Germinal center (tissue), 1 donor: ENCODE measurements at places on chromosomes 5 and 9.

GRCh38 chr9:107390279-107390678, 99.3 kb downstream of the KLF4 start:
- DNase-seq: no peak

DNA sequence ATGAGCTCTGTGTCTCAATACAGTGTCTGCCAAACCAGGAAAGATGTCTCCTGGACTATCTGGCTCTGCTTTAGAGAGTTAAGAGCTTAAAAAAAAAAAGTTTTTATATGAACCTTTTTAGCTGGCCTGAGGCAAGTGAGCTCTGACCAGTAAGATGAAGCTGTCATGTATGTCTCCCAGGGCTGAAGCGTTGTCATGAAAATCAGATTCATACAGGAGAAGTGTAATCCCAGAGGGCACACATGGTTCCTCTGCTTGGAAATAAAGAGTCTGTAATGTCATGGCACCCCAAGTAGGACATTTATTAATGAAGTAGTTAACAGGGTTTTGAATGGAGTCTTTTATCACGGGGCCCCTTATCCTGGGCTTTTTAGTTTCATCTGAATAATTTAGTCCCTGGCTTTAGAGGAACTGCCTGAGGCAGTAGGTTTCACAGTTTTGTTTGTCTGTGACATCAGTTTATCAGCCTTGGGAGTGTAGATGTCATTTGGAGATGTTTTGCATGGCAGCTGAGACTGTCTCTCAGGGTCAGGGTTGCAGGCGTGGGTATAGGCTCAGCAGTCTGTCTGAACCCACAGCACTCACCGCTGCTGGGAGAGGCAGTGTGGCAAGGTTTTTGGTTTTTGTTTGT, 223.3 kb downstream of the DIRAS2 start:
- no peak for DNase-seq

DNA sequence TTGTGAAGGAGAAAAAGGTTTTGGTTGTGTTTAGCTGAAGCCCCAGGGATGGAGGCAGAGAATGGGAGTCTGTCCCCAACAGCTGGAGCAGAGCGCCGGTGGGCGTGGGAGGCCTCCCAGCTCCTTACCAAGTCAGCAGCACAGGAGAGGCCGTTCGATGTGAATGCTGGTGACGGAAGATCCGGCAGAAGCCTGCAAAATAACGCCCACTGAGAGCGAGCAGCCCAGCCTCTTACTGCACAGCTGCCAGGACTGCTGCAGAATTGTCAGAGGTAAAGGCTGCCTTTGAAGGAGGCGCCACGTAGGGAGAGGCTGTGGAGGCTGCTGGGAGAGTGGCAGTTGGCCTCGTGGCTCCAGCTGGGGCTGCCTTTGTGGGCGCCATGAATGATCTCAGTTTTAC, 26.2 kb downstream of the ANGPTL2 start:
- DNase-seq: no peak

- DNase-seq: no peak
Measured at GRCh38 chr5:171152382-171152781, 156.7 kb upstream of the TLX3 start.

- no peak for DNase-seq
Measured at GRCh38 chr9:125341566-125341965, 79.9 kb downstream of the GAPVD1 start.

- DNase-seq: no peak
Measured at GRCh38 chr5:159497221-159497620, 166.9 kb upstream of the IL12B start.

DNA sequence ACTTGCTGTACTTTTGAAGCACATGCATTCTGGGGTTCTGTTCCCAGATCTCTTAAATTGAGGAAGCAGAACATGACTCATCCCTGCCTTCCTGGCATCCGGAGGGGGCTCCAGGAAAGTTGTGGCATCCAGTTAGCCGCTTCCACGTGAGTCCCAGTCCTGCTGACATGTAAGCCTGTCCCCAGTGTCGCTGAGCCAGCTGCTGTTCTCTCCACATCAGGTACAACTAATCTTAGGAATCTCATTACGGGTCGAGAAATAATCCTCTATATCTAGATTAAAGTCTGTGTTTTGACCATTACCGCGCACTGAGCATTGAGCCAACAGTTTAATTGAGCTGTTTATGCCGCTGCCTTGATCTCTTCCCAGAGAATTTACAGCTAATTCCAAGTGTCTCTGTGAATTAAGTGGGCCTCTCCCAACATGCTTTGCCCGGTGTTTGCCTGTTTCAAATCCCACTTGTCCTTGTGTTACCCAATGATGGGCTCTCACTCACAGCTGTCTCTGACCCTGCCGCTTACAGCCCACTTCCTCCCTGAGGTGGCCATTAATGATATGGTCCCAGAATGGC, 10.5 kb upstream of the SHB start:
- no peak for DNase-seq

GRCh38 chr5:55923177-55923771, 71.5 kb downstream of the IL6ST start:
- no peak for DNase-seq

- DNase-seq: no peak
Measured at GRCh38 chr9:36137392-36138004, 965 bp downstream of the GLIPR2 start.

DNA sequence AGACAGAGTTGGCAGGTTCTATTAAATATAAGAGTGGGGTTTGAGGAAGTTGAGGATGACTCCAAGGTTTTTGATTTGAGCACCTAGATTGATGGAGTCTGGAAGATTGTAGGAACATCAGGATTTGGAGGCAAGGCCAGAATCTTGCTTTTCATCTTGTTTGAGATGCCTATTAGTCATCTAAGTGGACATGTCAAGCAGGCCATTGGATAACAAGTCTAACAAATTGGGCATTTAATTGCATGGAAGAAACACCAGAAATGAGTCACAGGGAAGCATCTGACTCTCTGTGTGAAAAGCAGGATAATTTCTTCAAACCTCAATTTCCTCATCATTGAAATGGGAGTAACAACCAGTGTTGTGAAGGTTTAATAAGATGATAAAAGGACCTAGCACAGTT, 53.3 kb upstream of the ARL15 start:
- no peak for DNase-seq

- DNase-seq: no peak
Measured at GRCh38 chr5:88799938-88800535, 82.9 kb downstream of the MEF2C start.

DNA sequence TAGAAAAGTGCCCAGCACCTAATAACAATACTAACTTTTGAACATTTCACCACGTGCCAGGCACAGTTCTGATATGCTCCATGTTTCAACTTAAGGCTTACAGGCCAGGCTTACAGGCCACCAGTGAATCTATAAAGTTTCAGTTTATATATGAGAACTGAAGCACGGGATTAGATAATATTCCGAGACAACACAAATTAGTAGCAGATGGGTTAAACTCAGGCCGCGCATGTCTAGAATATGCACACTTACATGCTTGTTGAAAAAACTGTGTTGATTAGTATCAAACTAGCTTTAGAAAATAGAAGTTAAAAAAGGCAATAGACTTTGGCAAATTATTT, 587.9 kb downstream of the MTRR start:
- no peak for DNase-seq

DNA sequence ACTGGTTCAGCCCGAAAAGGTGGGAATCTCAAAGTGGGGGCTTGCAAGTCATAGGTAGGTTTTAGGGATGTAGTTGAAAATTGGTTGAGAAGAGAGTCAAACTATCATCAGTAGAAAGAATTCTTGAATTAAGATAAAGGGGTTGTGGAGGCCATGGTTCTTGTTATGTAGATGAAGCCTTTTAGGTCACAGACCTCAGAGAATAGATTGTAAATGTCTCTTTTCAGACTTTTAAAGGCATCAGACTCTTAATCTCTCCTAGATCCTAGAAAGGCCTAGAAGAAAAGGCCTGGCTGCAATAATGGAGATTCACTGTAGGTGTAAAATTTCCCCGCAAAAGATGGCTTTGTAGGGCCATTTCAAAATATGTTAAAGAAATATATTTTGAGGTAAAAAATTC, 96.4 kb downstream of the PSAT1 start:
- DNase-seq: no peak

GRCh38 chr5:159163027-159163700, 46.2 kb downstream of the RNF145 start:
- no peak for DNase-seq

- DNase-seq: peak; percentile 33
Measured at GRCh38 chr5:169964246-169964645, 16.0 kb downstream of the INSYN2B start.

GRCh38 chr5:66842540-66842939, 246.3 kb downstream of the MAST4 start:
- no peak for DNase-seq

- no peak for DNase-seq
Measured at GRCh38 chr5:78611126-78611605, 37.4 kb downstream of the LHFPL2 start.
